Thoracic aorta (tissue), 2 donors: ENCODE measurements at places on chromosomes 1 and 21. TPM values are rescaled to one million over a fixed set of nuclear protein-coding genes. Genes with fewer than 3 reads are reported as not detected.
A peak's percentile ranks its signal among the peaks of the same experiment; 100 is the strongest.

The TCP10L gene
- total RNA-seq, result not detected

The ANKRD35 gene
- 9.6 TPM for total RNA-seq

DNA sequence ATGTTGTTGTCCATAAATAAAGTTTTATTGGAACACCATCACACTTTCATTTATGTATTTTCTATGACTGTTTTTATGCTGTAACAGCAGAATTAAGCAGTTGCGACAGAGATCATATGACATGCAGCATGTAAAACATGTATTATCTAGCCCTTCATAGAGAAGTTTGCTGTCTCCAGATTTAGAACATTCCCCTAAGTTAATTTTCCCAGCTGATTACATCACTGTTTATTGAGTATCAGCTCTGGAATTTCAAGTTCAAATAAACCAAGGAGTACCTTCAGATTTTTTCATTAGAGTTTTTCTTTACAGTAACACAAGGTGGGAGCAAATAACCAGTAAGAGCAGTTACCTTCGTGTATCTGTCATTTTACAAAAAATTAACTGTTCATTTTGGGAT is 792.8 kb downstream of the USP25 start:
- no peaks in the 10 kb centered on the region for H3K36me3 ChIP-seq
- H3K27ac ChIP-seq, result no peak overlapping the region
- no peak for DNase-seq
- H3K4me1 ChIP-seq, result no peaks in the 10 kb centered on the region
- no peaks in the 10 kb centered on the region for H3K27me3 ChIP-seq

GRCh38 chr1:224696891-224697765 is 81.0 kb downstream of the CNIH3 start:
- H3K27me3 ChIP-seq, result no peaks in the 10 kb centered on the region
- H3K36me3 ChIP-seq, result no peaks in the 10 kb centered on the region
- no peak overlapping the region for H3K27ac ChIP-seq
- DNase-seq, result no peak
- no peaks in the 10 kb centered on the region for H3K4me1 ChIP-seq

DNA sequence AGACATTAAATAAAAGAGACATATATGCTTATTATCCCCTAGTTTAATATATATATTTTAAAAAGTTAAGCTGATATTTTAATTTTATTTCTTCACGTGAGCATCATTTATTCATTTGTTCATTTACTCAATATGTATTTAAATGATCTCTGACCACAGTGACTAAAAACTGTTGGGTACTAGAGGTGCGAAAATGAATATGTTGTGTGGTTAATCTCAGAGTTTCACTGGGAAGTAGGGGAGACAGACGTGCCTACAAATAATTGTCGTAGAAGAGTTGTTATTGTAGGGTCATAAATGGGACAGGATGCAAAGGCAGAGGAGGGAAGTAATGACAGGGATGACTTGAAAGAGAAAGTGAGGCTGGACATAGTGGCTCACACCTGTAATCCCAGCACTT is 213.0 kb upstream of the CACYBP start:
- no peak for DNase-seq
- H3K27me3 ChIP-seq, result no peaks in the 10 kb centered on the region
- H3K36me3 ChIP-seq, result no peaks in the 10 kb centered on the region

GRCh38 chr1:230682882-230683610 is 30.9 kb downstream of the AGT start:
- H3K4me1 ChIP-seq, result peaks cover 25% of the 10 kb centered on the region
- DNase-seq, result no peak
- peak overlapping the region; percentile 39 for H3K27ac ChIP-seq
- no peaks in the 10 kb centered on the region for H3K27me3 ChIP-seq
- H3K4me3 ChIP-seq, result no peak overlapping the region
- peaks cover 35% of the 10 kb centered on the region for H3K36me3 ChIP-seq

- peaks cover 28% of the 10 kb centered on the region for H3K4me1 ChIP-seq
- H3K27ac ChIP-seq, result peak overlapping the region; percentile 79
Measured at GRCh38 chr21:36068748-36069398, 951 bp upstream of the CBR1 start.
